Activated naive CD4-positive, alpha-beta T cell (primary cell): ENCODE measurements at places on chromosomes 3 and 15.

DNA sequence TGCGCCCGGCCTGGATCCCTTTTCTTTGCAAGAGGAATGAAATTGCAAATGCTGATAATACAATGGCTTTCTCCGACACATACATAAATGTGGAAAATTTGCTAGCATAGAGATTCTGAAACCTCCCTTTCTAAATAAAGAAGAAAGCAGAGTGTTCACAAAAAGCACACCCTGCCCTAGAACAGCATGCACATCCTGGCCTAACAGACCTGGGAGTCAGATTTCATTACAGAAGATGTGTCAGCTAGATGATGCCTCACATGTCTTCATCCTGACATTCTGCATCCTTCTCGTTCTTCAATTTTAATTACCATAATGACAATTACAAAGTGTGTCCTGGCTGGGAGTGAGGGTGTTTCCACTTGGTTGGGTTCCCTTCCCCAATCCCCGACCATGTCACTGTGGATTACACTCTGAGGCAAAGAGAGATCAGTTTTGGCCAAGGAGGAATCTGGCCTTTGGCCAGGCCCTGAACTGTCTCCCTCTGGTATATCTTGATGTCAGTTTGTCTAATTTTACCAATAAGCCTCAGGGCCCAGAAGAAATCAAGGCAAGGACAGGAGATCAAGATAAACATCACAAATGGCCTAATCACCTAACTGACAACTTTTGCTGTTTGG lies 104.9 kb upstream of the SPATA12 start:
- no peak for DNase-seq

GRCh38 chr3:170410428-170411029 lies 8.1 kb upstream of the CLDN11 start:
- DNase-seq, result no peak

DNA sequence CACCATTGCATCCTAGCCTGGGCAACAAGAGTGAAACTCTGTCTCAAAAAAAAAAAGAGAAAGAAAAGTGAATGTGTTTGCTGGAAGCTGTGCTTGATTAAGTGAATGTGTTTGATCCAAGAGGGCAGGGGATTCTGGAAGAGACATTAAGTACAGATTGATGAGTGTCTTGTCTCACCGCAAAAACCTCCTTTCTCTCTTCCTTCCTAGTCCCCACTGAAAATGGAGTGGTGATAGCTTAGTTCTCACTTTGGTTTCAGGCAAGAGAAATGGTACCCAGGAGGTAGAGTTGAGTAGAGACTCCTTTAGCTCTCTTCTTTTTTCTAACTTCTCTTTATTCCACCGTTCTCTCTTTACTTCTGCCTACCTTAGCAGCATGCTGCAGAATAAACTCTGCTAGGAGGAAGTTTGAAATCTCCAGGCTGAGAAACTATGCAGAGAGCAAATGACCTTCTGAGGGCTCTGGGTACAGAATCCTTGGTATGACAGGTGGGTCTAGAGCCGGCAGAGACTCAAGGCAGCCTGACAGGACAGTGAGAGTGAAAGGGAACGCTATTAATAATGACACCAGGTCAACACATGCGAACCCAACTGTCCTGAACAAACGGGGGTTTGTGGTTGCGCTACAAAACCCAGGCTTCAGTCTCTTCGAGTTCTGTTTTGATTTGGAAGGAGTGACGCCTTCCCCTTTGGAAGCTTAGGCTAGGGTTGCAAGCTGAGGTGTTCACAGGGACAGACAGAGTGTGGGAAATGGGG lies 74.9 kb downstream of the SMAD3 start:
- DNase-seq, result no peak

- no peak for DNase-seq
Measured at GRCh38 chr15:74038707-74039655, 43.4 kb downstream of the GOLGA6A start.

DNA sequence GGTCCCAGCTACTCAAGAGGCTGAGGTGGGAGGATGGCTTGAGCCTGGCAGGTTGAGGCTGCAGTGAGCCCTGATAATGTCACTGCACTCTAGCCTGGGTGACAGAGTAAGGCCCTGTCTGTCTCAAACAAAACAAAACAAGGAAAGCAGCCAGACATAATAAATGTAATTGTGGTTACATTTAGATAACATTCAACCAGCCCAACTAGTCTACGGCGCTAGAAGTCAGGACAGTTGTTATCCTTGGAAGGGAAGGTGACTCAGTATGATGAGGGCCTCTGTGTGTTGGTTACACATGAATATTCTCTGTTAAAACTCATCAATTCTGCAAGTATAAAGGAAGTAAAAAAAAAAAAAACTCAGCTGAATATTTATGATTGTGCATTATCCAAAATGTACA lies 27.0 kb upstream of the CSPG5 start:
- no peak for DNase-seq

GRCh38 chr3:74426571-74426970 lies 187.9 kb downstream of the CNTN3 start:
- DNase-seq, result no peak

- DNase-seq, result no peak
Measured at GRCh38 chr3:184175506-184175905, 851 bp downstream of the AP2M1 start.

DNA sequence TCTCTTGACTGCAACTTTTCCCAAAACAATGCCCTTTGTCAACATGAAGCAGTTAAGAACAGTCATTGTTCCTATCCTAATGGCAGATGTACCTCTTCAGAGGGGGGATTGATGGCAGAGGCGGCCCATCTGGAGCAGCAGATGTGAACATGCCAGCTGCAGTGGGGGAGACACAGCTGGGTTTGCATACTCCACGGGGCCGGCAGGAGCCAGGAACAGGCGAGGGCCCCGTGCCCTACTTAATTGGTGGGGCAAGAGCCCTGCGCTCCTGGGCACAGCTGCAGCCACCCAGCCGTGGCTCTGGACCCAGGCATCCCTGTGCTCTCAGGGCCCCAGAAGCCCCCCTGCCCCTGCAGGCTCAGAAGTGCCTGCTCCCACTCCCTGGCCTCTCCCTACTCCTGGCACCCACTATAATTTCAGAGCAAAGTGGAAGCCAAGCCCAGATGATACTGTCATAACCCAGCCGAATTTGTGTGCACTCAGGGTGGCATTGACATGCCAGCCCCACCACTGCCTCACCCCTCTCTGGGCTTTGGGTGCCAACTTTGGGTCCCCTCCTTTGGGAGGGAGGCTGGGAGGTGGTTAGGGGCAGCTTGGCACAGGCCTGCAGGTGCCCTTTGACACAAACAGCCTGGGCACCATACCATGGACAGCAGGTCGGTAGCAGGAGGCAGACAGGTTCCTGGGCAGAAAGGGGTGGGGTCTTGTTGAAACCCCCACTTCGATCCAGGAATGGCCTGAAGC lies 34.6 kb downstream of the ROPN1B start:
- no peak for DNase-seq

DNA sequence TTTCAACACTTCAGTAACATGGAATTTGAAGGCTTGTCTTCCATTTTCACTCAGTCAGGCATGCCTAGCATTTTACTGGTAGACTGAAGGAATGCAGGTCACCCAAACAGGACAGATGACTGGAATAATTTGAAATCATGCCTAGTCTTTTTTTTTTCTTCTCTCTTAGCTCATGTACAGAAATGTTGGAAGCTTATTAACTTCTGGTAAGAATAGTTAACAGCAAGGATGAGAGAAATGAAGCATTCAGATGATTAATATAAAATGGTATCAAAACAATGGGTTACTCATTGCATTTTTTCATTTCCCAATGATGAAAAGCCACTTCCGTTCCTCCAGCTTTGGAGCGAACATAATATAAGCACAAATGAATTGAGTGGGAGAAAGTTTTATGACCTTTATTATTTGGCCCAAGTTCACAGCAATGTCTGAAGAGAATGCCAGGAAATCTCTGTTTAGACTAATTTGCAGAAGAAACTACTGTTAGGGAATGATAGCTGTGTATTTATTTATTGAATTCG lies 431.6 kb upstream of the RASGRP1 start:
- DNase-seq, result no peak

DNA sequence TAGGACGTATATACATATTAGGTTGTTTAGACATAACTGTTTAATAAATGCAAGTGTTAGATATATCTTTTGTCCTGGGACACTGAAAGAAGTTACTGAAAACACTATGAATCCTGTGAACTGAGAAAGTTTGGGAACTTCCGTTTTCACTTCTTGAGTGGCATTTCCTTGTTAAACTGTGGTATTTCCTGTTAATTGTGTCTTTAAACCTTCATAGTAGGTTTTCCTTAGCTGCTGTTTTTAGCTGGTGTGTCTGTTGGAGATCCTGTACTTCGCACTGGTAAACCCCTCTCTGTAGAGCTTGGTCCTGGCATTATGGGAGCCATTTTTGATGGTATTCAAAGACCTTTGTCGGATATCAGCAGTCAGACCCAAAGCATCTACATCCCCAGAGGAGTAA lies 37.1 kb downstream of the ATP6V1A start:
- no peak for DNase-seq
